ENCODE measurements at places on chromosomes 12 and 14. TPM values are rescaled to one million over a fixed set of nuclear protein-coding genes. Genes with fewer than 3 reads are reported as not detected.

Gene BIN2
- total RNA-seq = 22.2 TPM

Gene LRTM2
- not detected for total RNA-seq

Gene SPATS2
- total RNA-seq = 22.2 TPM

Gene HOXC13
- total RNA-seq = not detected

Gene ADCK1
- 10.4 TPM for total RNA-seq

Gene SOCS2
- 2.3 TPM for total RNA-seq

Gene SLC25A47
- not detected for total RNA-seq

Gene VWF
- total RNA-seq = not detected

Gene PZP
- total RNA-seq = not detected

Gene CLEC4C
- 0.44 TPM for total RNA-seq

Gene LIN7A
- not detected for total RNA-seq

Gene SLC4A8
- 5.8 TPM for total RNA-seq

Gene MUCL1
- total RNA-seq = not detected

Gene CLEC6A
- not detected for total RNA-seq

Gene POTEG
- not detected for total RNA-seq

Gene SERPINA3
- total RNA-seq = not detected

Gene CFAP54
- total RNA-seq = 0.44 TPM

Gene CAPZA3
- not detected for total RNA-seq

Gene KIF21A
- total RNA-seq = 6.1 TPM

Gene TMEM52B
- not detected for total RNA-seq

Gene MYF5
- not detected for total RNA-seq

Gene CD4
- total RNA-seq = 0.22 TPM

Gene LHX5
- not detected for total RNA-seq

Gene SFSWAP
- total RNA-seq = 75.1 TPM

Gene TSPAN9
- 0.54 TPM for total RNA-seq

Gene IL26
- total RNA-seq = not detected

Gene PLA2G1B
- total RNA-seq = not detected

Gene RPS26
- total RNA-seq = 23.9 TPM

Gene GLT8D2
- total RNA-seq = not detected

Gene FITM1
- 2.4 TPM for total RNA-seq

Gene HOXC6
- total RNA-seq = not detected

Gene B3GNT4
- not detected for total RNA-seq

Gene ANO4
- not detected for total RNA-seq

Gene NRXN3
- not detected for total RNA-seq

Gene FOXN4
- not detected for total RNA-seq

Gene RTN1
- not detected for total RNA-seq

Gene DPY19L2
- 0.73 TPM for total RNA-seq

Gene KLRG1
- total RNA-seq = 1.9 TPM

Gene SLC6A12
- total RNA-seq = not detected

Gene WIF1
- total RNA-seq = not detected

Gene ZNF891
- total RNA-seq = 4.0 TPM

Gene PTPRO
- total RNA-seq = 20.0 TPM

Gene PLCZ1
- total RNA-seq = not detected

Gene SLC2A14
- total RNA-seq = 1.8 TPM

All from activated B cell treated with CpG ODN at 0.5 μM for 24 hours (primary cell).